ENCODE measurements at places on chromosomes 12 and 14.
A peak's percentile ranks its signal among the peaks of the same experiment; 100 is the strongest.

DNA sequence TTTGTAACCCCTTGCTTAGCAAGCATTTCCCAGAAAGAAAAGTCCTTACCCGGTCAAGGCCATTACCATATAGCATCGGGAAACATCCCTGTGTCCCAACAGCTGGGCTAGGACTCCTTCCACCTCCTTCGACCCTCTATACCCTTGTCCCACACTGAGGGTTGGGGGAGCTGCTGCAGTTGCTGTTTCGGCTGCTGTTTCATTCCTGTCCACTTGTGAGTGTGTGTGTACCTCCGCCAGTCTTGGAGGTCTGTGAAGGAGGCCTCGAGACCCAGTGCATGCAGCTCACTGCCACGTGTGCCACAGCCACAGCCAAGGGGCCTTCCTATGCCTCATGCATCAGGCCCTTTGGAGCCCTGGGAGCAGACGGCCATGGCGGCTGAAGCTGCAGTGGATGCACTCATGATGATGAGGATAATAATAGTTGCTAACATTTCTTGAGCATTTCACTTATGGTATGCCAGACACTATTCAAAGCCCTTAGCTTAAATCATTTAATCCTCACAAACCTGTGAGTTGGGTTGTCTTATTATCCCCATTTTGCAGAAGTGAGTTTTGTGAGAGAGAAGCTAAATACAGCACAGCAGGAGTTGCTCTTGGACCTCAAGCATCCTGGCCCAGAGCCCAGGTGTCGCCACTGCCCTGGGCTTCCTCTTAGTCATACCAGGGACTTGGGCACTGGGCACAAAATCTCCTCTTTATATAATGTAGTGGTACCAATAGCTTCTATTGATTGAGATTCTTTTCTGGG lies 156.5 kb downstream of the PRKCH start:
- peak; percentile 38 for DNase-seq

- no peak for DNase-seq
Measured at GRCh38 chr14:63182968-63183367, 21.3 kb upstream of the RHOJ start.

GRCh38 chr14:20179880-20180279 lies 10.8 kb upstream of the OR11G2 start:
- DNase-seq, result peak; percentile 21

- DNase-seq, result peak; percentile 36
Measured at GRCh38 chr14:93431036-93431670, 414 bp downstream of the UNC79 start.

- no peak for DNase-seq
Measured at GRCh38 chr12:65094722-65095121, 26.4 kb downstream of the WIF1 start.

GRCh38 chr12:11960646-11961045 lies 110.1 kb upstream of the BCL2L14 start:
- no peak for DNase-seq

DNA sequence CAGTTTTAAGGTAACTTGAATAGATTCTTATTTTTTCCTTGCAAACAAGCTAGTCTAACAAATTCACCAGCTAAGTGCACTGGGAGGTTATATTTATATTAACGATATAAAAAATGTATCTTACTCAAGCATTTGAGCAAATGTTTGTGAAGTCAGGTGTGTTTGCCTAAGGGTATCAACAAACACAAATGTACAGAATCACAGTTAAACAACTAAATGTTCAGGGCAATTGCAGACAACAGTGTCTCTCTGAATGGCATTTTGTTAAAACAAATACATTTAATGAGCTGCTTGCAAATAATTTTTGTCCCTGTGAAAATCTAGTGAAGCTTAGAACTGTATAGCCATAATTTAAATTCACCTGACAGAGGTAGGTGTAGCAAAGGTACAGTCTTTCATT lies 28.2 kb upstream of the FLRT2 start:
- no peak for DNase-seq

DNA sequence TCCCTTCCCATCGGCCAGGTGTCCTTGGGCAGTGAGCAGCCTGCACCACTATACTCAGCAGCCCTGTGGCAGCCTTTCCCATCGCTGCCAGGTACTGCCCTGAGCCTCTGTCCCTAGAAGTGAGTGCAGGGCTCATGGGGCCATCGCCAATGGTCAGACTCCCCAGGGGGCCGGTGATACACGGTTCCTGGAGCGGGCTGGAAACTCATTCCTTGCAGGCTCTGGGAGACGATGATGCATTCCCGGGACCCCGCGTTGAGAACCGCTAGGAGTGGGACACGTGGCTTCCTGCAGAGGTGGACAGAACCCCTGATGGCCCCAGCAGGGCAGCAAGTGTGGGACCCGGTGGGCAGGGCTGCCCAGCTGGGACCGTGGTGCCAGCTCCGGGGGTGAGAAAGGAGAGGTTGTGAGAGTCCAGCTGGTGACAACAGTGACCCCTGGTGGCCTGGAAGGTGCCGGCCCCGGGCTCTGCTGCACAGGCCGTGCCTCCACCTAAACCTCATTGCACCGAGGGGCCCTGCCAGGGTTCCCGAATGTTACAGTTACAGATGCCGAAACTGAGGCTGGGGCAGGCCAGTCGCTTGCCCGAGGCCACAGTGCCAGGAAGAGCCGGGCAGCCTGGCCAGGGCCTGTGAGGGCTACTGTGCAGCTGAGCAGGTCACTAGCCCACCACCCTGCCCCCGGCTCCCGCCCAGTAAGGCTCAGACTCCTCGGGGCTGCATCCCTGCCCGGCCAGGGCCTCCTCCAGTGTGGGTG lies 33.8 kb downstream of the FBRSL1 start:
- peak; percentile 81 for DNase-seq

- peak; percentile 77 for DNase-seq
Measured at GRCh38 chr12:90335566-90335965, 619.4 kb downstream of the CCER1 start.
